CD8-positive, alpha-beta memory T cell (primary cell): ENCODE measurements at places on chromosomes 3 and 15.

DNA sequence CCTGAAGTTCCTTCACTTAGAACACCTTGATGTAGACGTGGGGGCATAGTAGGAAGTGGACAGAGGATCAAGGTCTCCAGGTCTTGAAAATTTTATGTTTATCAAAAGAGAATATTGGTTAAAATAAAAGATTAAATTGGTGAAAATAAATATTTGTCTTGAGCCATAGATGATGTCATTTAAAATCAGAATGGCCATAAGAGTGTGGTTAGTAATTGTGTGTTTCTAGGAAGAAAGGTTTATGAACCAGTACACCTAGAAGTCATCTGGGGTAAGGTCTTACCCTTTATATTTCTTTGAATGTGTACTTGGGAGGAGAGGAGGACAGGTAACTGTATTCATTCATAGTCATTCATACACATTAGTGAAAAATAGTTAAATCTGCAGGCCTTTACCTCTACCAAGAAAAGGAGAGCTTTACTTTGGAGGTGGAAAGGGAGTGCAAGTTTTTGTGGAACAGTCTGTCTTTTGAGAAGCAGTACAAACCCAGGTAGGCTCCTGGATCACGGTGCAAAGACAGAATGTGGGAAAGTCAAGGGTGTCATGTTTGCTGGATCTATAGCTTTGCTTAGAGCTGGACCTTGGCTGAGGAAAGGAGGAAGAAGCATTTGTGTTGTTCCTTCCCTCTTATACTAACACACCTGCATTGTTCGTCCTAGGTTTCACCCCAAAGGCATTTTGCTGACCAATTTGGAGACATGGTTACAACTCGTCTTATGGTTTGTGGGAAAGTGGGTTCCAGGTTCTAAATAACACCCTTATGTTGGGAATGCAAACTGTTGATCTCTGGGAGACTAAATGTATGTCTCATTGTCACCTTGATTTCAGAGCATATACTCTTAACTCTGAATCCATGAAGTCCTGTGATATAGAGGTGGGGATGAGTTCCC is 6.2 kb downstream of the SCAANT1 start:
- no peak for DNase-seq

DNA sequence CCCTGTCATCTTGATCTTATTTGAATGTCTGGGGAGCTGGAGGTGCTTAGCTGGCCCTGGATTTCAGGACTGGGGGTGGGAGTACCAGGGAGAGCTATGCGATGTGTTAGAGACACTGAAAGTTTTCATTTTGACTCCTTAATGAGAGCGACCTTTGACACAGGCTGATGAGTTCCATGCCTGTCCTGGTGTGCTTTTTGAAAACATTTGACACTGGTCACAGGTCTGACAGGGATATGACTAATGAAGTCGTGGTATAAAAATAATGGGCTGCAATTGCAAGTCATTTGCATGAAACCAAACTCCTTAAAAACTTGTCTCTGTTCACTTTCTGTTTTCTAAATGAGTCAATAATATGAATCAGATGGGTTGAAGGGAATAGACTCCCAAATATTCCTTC is 81.9 kb downstream of the MECOM start:
- DNase-seq = no peak

GRCh38 chr15:78076231-78077052 is 1.1 kb downstream of the TBC1D2B start:
- peak; percentile 33 for DNase-seq

DNA sequence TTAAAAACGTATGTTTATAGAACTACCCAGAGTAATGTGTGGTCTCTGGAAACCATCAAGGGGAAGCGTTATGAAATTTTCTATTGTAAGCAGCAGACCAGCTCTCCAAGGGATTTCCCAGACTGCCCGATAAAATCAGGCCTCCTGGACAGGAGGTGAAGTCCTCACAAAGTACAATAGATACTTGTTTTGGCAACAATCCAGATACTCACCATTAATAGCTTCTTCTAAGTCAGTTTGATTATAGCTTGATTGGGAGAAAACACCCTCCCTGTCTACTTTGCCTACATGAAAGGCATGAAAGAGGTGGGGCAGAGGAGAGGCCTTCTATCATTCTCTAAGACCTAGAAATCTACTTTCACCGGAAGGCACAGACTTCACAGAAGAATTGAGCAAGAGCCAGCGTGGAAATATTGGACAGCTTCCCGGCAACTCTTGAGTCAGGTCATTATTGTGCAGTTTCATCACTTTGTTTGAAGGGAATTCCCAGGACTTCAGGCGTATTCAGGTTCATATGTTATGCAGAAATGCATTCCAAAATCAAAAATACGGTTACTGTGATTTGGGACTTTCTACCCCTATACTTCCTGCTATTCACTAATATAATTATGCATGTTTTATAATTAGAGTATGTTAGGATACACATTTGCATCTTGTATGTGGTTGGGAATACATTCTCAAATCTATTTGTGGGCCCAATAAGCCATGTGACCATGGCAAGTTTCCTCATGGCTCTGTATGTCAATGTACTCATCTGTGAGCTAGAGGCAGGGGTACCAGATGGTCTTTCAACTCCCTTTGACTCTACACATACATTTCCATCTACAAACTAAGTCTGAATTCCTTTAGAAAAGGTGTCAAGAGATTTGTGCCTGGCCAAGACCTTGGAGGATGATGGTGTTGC is 103.5 kb downstream of the CD47 start:
- DNase-seq = no peak

GRCh38 chr3:195446359-195446758 is 3.5 kb upstream of the ACAP2 start:
- no peak for DNase-seq

- DNase-seq = peak; percentile 14
These were observed 246.8 kb upstream of the TOPAZ1 start for GRCh38 chr3:43994657-43995546.

- DNase-seq = no peak
These were observed 23.9 kb upstream of the ARID3B start for GRCh38 chr15:74517096-74517495.

DNA sequence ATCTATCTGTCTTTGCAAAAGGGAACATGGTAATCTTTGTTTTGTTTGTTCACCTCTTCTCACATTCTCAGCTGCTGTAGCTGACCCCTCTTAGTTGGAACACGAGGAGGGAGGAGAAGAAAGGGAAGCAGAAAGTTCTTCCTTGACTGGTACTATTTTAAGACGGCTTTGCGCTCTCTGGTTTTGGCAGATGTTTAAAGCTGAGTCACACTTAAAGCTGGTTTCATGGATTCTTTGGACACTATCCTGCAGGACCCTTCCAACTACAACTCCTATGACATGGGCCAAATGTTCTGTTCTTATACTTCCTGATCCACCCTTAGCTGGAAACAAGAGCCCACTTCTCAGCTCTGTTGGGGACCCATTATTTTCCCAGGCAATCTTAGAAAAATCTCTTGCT is 40.6 kb upstream of the FXR1 start:
- DNase-seq = no peak

GRCh38 chr3:39752019-39752637 is 57.3 kb upstream of the MYRIP start:
- DNase-seq = no peak

GRCh38 chr3:133711013-133711412 is 35.2 kb upstream of the TF start:
- no peak for DNase-seq

GRCh38 chr3:161405836-161406235 is 34.5 kb upstream of the SPTSSB start:
- DNase-seq = no peak

DNA sequence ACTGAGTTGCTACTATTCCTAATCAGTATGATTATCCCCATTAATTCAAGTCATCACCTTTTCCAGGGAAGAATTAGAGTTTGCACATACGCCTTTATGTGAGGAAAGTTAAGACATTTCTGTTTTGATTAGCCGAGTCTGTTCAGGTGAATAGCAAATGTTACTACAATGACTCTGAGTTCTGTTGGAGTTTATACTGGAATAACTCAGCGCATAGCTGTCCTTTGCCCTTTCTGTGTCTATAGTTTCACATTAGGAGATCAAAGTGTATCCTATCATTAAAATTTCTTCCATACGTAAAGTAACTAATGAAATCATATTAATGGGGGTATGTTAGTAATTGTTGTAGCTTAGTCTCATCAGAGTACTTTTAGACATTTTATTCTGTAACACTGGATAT is 4.9 kb downstream of the RAB8B start:
- no peak for DNase-seq

- peak; percentile 58 for DNase-seq
These were observed 84.5 kb upstream of the STT3B start for GRCh38 chr3:31448035-31448881.

DNA sequence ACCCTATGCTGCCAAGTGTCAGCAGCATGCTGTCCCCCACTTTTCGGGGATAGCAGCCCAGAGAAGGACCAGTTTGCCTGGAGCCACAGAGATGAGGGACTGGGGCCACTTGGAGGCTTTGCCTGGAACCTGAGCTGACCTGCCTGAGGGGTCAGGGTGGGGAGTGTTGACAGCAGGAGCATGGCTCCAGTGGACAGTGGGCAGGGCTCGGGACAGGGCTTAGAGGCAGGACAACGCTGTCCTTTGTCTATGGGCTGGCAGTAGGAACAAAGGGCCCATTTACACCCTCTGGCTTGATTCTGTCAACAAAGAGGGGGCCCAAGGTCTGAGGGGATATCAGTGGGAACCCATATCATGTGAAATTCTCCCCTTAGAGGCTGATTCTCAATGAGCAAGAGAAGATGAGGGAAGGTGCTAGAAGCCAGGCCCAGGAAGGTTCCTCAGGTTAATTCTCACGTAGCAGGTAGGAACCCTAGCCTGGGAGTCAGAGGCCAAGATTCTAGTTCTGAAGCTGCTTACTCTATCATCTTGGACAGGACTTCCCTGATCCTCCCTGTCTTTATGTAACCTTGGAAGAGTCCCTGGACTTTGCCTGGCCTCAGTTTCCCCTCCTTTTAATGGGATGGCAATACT is 29.7 kb upstream of the HHATL start:
- no peak for DNase-seq

- no peak for DNase-seq
These were observed 54.3 kb downstream of the LIPC start for GRCh38 chr15:58486062-58486461.

GRCh38 chr3:192212335-192212734 is 515.0 kb downstream of the FGF12 start:
- DNase-seq = no peak

DNA sequence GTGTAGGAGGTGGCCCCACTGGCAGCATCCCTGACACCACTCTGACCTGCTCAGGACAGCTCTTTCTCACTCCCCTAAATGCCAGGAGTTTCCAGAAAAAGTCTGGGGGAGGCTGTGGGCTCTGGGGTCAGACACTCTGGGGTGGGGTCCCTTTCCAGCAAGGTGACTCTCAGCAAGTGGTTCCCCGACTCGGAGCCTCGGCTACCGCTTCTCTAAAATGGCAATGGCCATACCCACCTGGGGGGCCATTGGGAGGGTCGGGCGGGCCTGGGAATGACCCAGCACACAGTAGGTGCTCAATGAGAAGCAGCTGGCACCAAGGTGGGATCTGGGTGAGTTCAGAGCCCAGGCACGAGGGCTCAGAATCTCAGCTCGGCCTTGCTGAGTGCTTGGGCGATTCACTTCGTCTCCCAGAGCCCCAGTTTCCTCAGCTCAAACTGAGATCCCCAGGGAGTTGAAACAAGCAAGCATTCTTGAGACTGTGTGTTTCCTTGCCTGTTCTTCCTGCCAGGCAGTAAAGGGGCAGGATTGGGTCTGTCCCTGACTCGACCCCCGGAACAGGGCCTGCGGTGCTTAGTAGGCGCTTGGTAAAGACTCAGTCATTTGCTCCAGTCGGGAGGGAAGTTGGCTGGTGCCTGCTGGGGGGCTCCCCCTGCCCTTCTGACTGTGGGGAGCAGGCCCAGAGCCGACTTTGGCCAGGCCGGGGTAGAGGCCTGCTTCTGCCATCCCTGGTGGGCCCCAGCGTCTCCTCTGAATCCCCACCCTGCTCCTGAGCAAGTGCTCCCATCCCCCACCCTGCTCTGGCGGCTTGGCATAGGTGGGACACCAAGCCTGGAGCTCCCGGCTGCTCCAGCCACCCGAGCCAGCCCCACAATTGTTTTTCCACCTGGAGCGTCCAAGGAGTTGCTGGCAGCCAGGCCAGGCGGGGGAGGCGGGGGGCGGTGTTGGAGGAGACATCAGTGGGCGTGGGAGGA is 32.9 kb upstream of the FBLN2 start:
- no peak for DNase-seq

DNA sequence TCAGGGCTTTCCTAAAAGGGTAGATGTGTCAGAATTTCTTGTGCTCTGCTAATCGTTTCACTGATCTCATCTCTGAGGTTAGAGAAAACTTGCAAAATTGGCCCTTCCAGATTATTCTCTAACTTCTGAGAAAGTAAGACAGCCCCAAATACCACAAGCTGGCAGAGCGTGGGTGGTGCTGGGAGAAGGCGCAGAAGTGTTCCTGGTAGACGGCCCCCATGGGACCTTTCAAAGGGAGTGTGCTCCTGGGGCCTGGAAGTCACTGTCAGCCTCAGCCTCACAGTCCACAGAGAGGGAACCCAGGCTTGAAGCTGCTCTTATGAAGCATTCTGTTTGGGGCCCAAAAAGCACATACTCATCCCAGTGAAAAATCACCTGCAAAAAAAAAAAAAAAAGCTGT is 86.5 kb upstream of the PFN2 start:
- DNase-seq = no peak

GRCh38 chr3:35638980-35639253 is 408 bp upstream of the ARPP21 start:
- DNase-seq = no peak

DNA sequence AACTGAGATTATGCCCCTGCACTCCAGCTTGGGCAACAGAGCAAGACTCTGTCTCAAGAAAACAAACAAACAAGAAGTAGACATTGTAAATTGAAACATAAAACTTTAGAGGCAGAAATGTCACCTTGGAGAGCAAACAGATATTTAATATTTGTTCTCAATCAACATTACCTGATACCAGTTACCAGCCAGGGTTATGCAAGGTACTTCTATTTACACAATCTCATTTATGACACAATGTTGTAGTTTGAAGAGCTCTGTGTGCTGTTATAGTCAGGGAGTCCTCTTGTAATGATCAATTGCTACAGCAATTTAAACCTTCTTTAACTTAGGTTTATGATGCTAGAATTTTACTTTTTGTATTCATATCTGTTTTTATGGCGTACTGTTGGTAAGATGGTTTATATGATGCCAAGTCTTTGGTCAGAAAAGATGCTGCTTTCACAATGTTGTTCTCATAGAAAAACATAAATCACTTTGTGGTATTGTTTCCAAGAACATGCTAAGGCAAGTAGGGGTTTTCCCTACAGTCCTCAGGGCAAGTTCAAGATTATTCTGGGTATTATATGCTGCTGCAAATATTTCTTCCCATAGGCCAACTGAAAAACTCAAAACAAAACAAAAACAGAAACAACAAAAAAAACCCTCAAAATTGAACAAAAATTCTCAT is 173.5 kb downstream of the TNIK start:
- DNase-seq = no peak

DNA sequence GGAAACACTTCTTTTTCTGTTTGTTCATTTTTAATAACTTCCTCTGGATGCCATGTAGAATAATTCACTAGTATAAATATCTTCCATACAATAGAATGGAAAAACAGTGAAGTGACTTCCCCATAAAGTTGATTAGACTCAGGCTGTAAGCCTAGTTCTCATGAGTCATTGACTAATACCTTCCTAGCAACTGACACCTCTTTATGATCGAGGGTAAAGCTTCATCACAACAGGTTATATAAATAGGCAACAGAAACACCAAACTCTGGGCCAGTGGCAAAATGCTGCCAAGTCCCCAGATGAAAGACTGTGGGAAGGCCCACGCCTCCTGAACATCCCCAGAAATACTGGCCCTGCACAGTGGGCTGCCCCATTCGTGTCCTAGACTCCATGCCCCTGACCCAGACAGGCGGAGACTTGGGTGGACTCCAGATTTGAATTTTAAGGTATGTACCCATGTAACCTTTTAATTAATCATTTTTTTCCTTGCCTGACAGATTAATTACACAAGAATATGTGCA is 71.3 kb upstream of the TBC1D23 start:
- no peak for DNase-seq
